T-helper 2 cell (primary cell): ENCODE measurements at places on chromosomes 7 and 10.

GRCh38 chr10:118161461-118162246, 114.9 kb upstream of the RAB11FIP2 start:
- DNase-seq, result no peak

DNA sequence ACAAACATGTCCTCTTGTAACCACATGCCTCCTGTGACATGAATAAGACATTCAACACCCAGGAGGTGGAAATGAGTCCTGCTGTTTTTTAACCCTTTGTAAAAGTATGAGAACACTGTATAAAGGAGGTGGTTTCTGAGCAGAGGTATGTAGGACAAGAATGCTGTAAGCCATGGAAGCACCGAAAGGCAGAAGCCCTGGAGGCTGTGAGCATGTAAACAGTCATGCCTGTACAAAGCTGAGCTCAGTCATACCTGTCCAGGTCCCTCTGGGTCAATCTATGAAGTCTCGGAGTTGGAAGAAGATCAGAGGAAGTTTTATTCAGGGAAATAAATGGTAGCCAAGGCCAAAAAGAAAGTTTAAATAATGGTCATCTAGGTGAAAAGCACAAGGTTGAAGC, 34.7 kb upstream of the XPNPEP1 start:
- no peak for DNase-seq

- no peak for DNase-seq
Measured at GRCh38 chr7:102152672-102153598, 133.7 kb upstream of the SH2B2 start.

DNA sequence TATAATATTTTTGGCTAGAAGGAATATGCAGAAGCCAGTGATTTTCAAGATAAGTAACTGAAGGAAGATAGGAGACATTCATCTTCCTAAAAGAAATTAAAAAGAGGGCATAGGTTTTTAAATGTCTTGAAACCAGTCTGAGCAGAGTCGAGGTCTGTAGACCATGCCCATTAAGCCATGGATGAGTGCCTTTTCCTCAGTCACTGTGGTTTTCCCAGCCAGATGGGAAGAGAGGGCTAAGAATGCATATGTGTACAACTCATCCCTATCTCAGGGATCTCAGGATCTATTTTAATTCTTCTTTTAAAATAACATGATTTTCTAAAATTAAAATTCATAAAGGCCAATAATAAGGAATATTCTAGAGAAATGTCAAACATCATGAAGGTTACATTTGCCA, 112.8 kb downstream of the PPP1R3A start:
- DNase-seq, result no peak
